ENCODE measurements at places on chromosomes 12 and 14.

GRCh38 chr12:46439793-46440511 is 67.4 kb upstream of the SLC38A2 start:
- no peak for DNase-seq

DNA sequence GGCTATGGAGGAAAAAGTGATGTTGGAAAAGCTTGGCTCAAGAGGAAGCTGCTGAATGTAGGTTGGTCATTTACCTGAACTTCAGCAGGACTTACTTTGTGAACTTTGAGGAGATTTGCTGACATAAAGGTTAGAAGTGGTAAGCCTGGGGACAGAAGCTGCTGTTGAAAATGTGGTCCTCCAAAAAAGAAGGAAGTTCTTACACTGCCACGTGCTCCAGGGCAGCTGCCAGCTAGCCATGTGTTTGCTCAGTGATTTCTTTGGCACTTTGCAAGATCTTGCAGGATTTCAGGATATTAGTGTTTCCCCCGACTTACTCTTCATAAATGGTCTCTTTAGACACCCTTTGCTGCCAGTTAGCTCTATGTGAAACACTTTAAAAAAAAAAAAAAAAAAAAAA is 14.8 kb upstream of the DYRK2 start:
- no peak for DNase-seq

DNA sequence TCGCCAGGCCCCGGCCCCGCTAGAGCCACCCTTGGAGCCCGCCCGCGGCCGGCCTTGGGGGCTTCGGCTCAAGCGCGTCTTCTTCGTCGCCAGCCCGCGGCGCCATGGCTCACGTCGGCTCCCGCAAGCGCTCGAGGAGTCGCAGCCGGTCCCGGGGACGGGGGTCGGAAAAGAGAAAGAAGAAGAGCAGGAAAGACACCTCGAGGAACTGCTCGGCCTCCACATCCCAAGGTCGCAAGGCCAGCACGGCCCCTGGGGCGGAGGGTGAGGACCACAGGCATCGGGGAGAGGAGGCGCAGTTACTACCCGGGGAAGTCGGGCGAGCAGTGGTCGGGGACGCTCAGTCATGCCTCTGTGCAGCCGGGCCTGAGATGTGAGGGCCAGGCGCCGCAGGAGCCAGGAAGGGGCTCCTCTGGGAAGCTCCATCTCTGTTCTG is 573 bp downstream of the ARL6IP4 start:
- no peak for DNase-seq

- DNase-seq, result no peak
Measured at GRCh38 chr12:71626098-71626497, 37.5 kb downstream of the ZFC3H1 start.

GRCh38 chr12:129827102-129827865 is 76.5 kb downstream of the TMEM132D start:
- no peak for DNase-seq

DNA sequence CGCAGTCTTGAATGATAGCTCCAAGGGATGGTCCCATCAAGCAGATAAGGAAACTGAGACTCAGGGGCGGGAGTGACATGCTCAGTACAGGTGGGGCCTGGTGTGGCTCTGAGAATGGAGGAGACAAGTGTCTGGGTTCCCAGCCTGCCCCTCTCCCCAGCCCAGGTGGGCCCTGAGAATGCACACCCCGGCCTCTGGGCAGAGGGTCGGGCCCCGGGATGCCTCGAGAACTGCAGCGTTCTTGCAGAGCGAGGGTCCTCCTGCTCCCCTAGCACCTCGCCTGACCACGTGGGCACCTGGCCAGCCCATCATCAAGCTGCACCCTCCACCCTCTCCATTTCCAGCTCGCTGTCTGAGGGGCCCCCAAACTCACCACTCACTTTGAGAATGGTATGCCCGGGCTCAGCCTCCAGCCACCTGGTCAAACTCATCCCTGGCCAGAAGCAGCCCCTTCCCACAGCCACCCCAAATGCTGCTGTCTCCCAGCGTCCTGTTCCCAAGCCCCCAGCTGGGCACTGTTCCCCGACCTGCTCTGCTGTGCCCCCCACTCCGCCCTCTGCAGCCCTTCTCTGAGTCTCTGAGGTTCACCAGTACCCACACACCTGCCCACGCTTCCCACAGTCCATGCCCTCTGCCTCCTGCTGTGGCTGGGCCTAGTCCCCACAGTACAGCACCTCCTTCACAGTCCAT is 44.3 kb downstream of the CYP46A1 start:
- DNase-seq, result no peak

GRCh38 chr12:105279460-105280056 is 43.6 kb upstream of the APPL2 start:
- DNase-seq, result peak; percentile 14
